ENCODE measurements at places on chromosomes 16 and 17. TPM values are rescaled to one million over a fixed set of nuclear protein-coding genes. Genes with fewer than 3 reads are reported as not detected.
A peak's percentile ranks its signal among the peaks of the same experiment; 100 is the strongest.

GRCh38 chr16:83994087-83994486 lies 26.0 kb downstream of the NECAB2 start:
- no peaks in the 10 kb centered on the region for H3K36me3 ChIP-seq
- no peak overlapping the region for H3K4me3 ChIP-seq
- H3K4me1 ChIP-seq = no peaks in the 10 kb centered on the region
- no peak for DNase-seq
- no peak overlapping the region for H3K27ac ChIP-seq
- no peaks in the 10 kb centered on the region for H3K27me3 ChIP-seq

GRCh38 chr16:68642436-68643101 lies 2.5 kb upstream of the CDH3 start:
- H3K36me3 ChIP-seq = peaks cover 7% of the 10 kb centered on the region
- H3K4me3 ChIP-seq = no peak overlapping the region
- H3K27me3 ChIP-seq = no peaks in the 10 kb centered on the region
- H3K4me1 ChIP-seq = peaks cover 13% of the 10 kb centered on the region
- no peak for DNase-seq

GRCh38 chr16:84228256-84228838 lies 11.5 kb downstream of the KCNG4 start:
- H3K4me3 ChIP-seq = no peak overlapping the region
- DNase-seq = peak; percentile 28
- no peaks in the 10 kb centered on the region for H3K27me3 ChIP-seq
- no peaks in the 10 kb centered on the region for H3K36me3 ChIP-seq
- peaks cover 23% of the 10 kb centered on the region for H3K4me1 ChIP-seq
- H3K27ac ChIP-seq = peak overlapping the region; percentile 70

GRCh38 chr16:72051818-72052217 lies 2.5 kb upstream of the HP start:
- DNase-seq = no peak
- H3K4me3 ChIP-seq = no peak overlapping the region
- H3K27me3 ChIP-seq = peaks cover 6% of the 10 kb centered on the region
- H3K36me3 ChIP-seq = no peaks in the 10 kb centered on the region
- H3K27ac ChIP-seq = no peak overlapping the region
- H3K4me1 ChIP-seq = no peaks in the 10 kb centered on the region

DNA sequence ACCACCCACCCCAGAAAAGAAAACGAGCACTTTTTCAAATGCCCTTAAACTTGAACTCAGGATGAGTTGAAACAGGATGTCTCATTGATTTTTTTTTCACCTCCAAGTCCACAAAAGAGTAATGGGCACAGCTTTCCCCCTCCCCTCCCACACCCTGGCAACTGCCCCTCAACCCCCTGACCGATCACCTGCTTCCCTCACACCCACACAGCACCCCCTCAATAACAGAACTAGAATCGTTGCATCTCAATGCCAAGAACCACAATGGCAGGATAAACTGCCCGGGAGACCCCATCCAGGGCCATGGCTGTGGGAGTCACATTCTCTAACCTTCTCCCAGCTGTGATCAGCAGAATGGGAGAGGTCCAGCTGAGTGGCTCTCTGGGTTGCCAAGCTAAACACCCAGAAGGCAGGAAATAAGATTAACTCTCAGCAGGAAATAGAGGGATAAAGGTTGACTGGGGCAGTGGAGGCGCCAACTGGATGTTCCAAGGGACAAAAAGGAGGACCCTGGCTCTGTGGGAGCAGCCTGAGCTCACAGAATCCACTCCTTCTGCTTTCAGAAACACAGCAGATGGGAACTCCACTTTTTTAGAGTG lies 128.0 kb upstream of the SDK2 start:
- DNase-seq = no peak
- H3K4me1 ChIP-seq = no peaks in the 10 kb centered on the region
- no peaks in the 10 kb centered on the region for H3K36me3 ChIP-seq
- no peak overlapping the region for H3K27ac ChIP-seq
- no peak overlapping the region for H3K4me3 ChIP-seq
- H3K27me3 ChIP-seq = peaks cover 15% of the 10 kb centered on the region

Gene SLC47A2
- not detected for total RNA-seq

All from Panc1 (cell line).